Effector memory CD8-positive, alpha-beta T cell (primary cell): ENCODE measurements at places on chromosomes 2 and 18.

- no peak for DNase-seq
Observed at GRCh38 chr2:176582990-176583481, 313.8 kb downstream of the MTX2 start.

DNA sequence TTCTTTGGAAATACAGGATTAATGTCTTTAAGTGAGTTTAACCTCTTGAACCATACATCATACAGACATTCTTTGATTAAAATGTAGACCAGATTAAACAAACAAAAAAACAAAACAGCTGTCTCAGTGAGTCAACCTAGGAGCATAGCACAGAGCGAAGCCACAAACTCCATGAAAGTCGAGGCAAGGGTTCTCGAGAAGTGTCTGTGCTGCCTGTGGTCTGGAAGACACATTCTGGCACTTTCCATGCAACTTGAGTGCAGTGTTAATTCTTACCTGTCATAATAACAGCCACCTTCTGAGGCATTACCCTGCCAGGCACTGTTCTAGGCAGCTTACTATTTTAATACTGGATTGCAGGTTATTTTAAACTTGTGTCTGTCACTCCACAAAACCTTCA, 435.5 kb upstream of the MMADHC start:
- DNase-seq = no peak

DNA sequence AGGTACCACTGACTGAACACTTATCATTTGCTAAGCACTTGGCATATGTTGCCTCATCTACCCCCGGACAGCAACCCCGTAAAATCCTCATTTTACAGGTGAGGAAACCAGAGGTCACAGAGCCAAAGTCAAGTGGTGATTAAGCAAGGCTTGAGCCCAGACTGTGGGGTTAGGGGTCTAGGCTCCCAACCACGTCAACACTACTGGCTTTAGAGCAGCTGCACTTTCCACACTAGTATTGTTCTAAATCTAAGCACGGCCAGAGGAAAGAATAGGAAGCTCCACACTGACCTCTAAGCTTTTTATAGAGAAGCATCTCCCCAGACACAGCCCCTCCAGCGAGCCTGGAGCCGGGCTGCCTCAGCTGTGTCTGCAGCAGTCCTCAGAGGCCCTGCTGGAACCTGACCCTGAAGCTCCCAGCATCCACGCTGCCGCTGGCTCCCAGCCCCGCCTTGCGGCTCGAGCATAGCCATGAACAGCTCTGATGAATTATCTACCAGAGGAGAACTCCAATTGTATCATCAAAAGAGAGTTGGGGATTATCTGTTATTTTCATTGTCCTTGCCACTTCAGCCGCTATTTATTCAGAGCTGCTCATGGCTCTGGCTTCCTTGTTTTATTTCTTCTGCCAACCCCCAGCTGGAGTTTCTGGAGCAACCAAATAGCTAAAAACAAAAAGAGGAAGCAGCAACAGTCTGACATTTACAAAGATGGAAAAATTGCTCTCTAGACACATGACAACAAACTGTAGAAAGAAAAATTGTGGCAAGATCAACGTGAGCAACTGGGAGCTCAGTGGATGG, 62.2 kb upstream of the RTN4 start:
- DNase-seq = no peak

DNA sequence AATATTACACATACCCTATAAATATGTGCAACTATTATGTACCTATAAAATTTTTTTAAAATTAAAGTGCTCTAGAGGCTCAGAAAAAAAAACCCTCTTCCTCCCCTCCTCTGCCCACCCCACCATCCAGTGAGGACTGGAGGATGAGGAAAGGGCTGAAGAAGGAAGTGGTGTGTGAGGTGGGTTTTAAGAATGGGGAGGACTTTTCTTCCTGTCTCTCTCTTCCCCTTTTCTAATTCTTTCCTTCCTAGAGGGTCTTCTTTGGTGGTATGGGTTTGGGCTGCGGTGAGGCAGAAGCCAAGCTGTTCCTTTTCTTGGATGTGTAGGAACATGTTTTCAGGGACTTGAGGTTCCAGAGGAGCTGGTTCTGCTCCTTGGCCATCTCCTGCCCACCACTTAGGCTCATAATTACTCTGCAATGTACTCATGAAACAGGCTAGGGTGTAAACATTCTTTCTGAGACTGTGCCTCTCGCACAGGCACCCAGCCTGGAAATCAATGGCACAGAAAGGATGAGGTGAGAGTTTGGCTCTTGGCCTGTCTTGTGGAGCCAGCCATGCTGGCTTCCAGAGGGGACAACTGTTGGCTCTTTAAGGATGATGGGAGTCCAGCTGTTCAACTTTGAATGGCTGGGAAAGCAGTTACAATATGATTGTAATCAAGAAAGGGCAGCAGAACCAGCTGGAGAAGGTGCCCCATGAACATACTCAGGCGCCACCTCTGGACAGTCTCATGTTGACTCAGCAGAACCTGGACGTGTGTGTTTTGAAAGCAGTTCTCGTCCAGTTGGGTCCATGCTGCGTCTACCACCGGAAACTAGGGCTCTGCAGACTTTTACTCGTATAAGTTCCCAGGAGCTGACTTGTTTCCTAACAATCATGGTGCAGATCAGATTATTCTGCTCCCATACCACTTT, 38.3 kb downstream of the IL1RL2 start:
- DNase-seq = no peak

- DNase-seq = no peak
Observed at GRCh38 chr2:12587228-12587627, 129.5 kb upstream of the TRIB2 start.

DNA sequence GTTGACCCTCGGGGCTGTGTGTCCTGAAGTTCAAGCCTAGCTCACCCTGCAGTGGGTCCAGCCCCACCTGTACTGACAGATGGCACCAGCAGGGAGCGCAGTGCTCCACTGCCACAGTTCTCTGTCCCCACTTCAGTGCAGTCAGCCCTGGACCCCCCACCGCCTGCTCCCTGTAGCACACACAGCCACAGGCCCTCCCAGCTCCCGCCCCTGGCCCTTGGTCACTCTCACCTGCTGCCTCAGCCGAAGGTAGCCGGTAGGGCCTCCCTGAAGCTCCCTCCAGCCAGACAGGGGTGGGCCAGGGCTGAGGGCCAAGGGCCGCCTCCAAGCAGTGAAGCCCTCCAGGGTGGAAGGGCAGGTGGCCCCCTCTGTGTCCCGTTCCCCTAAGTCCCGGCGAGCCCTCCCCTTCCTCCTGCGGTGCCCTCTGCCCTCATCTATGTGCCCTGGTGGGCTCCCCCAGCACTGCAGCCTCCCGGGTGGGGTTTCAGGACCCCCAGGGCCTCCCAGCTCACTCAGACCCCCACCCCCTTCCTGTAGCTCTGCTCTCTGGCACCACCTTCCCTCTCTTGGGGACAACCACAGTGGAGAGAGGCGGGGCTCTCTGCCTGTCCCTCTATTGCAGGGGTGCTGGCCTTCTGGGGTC, 10.8 kb upstream of the ALPP start:
- no peak for DNase-seq

GRCh38 chr18:29594493-29594892, 1417.6 kb upstream of the CDH2 start:
- no peak for DNase-seq

- DNase-seq = no peak
Observed at GRCh38 chr2:209579230-209579749, 155.4 kb downstream of the MAP2 start.

- no peak for DNase-seq
Observed at GRCh38 chr2:189179570-189179950, at the start of gene COL5A2. Gene COL5A2 (minus strand): TSS chr2:189179761. CDS start chr2:189179604, 157 bp downstream.

DNA sequence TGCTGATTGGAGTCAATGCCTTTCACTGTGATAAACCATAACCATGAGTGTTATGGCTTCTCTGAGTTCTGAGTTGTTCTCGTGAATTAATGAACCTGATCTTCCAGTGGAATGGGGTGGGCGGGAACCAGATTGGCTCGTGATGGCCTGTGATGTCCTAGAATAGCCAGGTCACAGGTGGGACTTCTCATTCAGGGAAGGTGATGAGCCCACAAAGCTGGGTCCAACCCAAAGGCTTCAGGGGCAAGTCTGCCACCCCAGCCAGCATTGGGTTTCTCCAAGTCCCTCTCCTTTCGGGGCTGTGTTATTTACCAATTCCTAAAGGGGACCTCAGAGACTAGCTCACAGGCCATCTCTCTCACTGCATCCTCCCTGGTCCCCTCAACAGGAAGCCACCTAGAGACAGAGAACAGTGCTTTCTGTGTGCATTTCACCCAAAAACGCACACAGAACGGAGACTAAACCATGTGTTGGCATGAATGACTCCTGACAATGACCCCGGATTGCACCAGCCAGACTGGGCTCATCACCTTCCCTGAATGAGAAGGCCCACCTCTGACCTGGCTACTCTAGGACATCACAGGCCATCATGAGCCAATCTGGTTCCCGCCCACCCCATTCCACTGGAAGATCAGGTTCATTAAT, 85.5 kb downstream of the MALT1 start:
- DNase-seq = no peak

DNA sequence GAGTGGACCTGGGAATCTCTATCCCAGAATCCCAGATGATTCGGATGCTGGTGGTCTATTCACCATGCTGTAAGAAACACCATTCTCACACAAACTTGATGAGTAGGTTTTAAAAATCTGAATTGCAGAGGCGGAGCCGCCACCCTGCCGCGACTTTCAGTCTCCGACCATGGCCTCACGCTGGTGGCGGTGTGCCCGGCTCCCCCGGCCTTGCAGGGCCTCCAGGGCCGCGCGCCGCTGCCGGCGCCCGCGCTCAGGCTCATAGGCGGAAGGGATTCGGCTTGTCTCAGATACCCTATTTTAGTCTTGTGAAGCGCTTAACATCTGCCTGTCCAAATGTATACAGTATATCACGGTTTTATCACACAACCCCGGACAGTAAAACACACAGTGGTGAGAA, 2.6 kb upstream of the PPM1B start:
- no peak for DNase-seq

DNA sequence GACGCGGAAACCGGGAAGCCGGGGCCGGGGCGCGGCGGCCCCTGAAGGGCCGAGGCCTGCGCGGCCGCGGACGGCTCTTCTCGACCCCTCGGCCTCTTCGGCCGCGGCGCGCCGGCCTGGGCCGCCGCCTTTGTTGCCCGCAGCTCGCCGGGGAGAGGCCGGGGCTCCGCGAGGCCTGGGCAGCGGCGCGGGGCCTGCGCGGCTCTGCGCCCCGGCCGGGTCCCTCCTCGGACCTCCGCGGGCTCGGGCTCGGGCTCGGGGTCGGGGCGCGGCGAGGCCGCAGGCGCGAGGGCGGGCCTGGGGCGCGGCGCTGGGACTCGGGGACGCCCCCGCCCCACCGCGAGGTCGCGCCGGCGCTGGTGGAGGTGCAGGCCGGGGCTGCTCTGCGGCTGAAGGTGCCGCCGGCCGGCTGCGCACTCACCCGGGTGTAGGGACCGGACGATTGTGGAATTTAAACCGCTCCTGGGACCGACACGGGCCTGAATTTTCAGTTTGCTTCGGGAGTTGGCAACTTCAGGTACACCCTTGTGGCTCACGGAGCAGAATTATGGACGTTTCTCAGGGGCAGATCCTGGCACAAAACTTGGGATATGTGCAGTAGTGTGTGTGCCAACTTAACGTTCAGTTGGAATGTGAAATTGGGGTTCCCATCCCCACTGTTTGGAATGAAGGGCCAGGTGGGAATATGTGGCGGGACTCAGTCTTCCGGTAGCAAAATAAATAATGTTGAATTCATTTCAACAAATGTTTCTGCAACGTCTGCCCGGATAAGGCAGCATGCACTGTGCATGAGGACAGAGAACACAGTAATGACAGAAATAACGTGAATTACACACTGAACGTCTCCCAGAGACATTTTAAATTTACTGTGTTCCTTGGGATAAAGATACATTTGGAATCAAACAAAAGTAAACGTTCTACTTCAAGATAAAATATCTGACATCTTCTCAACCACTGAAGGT, 787 bp downstream of the SOCS6 start:
- no peak for DNase-seq

GRCh38 chr2:207064128-207064690, 101.5 kb downstream of the KLF7 start:
- DNase-seq = no peak

GRCh38 chr2:221353201-221353600, 218.9 kb downstream of the EPHA4 start:
- no peak for DNase-seq

DNA sequence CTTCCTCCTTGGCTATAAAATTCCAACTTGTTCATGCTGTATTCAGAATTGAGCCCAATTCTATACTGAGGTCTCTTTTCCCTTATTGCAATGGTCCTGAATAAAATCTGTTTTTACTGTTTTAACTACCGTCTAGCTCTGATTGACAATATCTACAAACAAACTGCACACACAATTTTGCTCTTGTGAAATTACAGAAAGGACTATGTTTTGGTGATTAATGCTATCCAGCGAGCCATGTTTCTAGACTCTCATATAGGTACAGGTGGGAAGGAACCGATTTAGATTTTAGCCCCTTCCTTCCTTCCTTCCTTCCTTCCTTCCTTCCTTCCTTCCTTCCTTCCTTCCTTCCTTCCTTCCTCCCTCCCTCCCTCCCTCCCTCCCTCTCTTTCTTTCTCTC, 254.4 kb downstream of the SLC4A3 start:
- DNase-seq = no peak

- no peak for DNase-seq
Observed at GRCh38 chr2:205496370-205496769, 185.9 kb upstream of the NRP2 start.

DNA sequence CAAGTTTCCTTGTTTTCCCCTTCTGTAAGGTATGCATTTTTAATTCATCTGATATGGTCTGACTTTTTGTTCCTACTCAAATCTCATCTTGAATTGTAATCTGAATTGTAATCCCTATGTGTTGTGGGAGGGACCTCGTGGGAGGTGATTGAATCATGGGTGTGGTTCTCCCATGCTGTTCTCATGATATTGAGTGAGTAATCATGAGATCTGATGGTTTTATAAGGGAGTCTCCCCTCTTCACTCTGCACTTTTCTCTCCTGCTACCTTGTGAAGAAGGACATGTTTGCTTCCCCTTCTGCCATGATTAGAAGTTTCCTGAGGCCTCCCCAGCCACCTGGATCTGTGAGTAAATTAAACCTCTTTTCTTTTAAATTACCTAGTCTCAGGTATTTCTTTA, 476.1 kb downstream of the LPIN1 start:
- no peak for DNase-seq

DNA sequence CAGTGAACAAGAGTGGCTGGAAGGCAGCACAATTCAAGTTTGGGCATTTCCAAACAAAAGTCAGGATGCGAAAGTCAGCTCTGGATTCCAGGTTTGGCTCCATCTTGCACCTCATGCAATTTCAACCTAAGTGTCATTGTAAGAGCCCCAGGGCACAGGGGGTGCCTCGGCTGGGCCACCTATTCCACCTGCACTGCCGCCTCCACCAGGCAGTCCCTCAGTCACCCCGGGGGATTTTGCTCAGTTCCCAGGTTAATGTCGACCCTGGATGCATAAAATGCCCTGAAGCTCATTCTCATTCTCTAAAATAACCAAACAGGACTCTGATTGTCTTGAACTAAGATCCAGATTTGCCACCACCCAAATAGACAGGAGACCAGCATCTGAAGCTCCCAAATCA, 77.6 kb downstream of the EDAR start:
- no peak for DNase-seq

- DNase-seq = no peak
Observed at GRCh38 chr2:238403632-238404405, 22.9 kb upstream of the ASB1 start.

GRCh38 chr2:9139491-9140443, 66.8 kb upstream of the ASAP2 start:
- peak; percentile 49 for DNase-seq

- DNase-seq = peak; percentile 57
Observed at GRCh38 chr2:46943881-46944798, 28.5 kb upstream of the MCFD2 start.

GRCh38 chr2:237453671-237454070, 33.4 kb upstream of the MLPH start:
- no peak for DNase-seq

- no peak for DNase-seq
Observed at GRCh38 chr2:112465382-112465781, 16.6 kb upstream of the TTL start.
